Naive thymus-derived CD4-positive, alpha-beta T cell (primary cell): ENCODE measurements at places on chromosomes 12 and 14. TPM values are rescaled to one million over a fixed set of nuclear protein-coding genes. Genes with fewer than 3 reads are reported as not detected.

GRCh38 chr12:106879612-106880011 lies 76.1 kb upstream of the TMEM263 start:
- H3K27me3 ChIP-seq, result no peaks in the 10 kb centered on the region
- H3K4me1 ChIP-seq, result no peaks in the 10 kb centered on the region
- no peak for DNase-seq
- H3K27ac ChIP-seq, result no peak overlapping the region
- peaks cover 40% of the 10 kb centered on the region for H3K36me3 ChIP-seq

- H3K27ac ChIP-seq, result no peak overlapping the region
- H3K4me3 ChIP-seq, result no peak overlapping the region
- no peaks in the 10 kb centered on the region for H3K27me3 ChIP-seq
- no peaks in the 10 kb centered on the region for H3K4me1 ChIP-seq
These were observed 40.7 kb downstream of the PLCZ1 start for GRCh38 chr12:18696971-18697602.

GRCh38 chr14:103418481-103418818 lies 33.2 kb downstream of the MARK3 start:
- DNase-seq, result no peak
- H3K36me3 ChIP-seq, result no peaks in the 10 kb centered on the region
- no peaks in the 10 kb centered on the region for H3K4me1 ChIP-seq
- no peak overlapping the region for H3K4me3 ChIP-seq
- H3K27me3 ChIP-seq, result no peaks in the 10 kb centered on the region

- H3K27me3 ChIP-seq, result no peaks in the 10 kb centered on the region
- H3K4me1 ChIP-seq, result no peaks in the 10 kb centered on the region
- no peak overlapping the region for H3K27ac ChIP-seq
These were observed 21.3 kb downstream of the TBX3 start for GRCh38 chr12:114662512-114663177.

GRCh38 chr12:56206452-56207166 lies 15.1 kb downstream of the RNF41 start:
- H3K36me3 ChIP-seq, result peaks cover 12% of the 10 kb centered on the region
- H3K4me1 ChIP-seq, result no peaks in the 10 kb centered on the region
- DNase-seq, result peak; percentile 29
- no peak overlapping the region for H3K4me3 ChIP-seq
- no peaks in the 10 kb centered on the region for H3K27me3 ChIP-seq

DNA sequence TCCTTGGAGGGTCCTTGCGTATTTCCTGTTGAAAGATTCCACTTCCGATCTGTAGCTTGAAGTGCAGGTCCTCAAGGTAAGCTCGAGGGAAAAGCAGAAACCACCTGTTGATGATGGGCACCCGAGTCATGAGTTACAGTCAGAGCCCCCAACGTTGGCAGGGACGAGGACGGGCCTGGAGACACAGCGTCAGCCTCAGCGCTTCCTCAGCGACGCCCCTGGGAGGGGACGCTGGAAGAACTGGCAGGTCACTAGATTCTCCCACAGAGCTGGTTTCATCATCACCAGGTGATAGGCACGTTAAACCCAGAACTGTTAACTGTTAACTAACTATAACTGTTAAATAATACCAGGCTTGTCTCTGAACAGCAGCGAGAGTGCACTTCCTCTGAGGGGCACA lies 101.8 kb downstream of the TNFAIP2 start:
- no peaks in the 10 kb centered on the region for H3K27me3 ChIP-seq
- no peak for DNase-seq
- H3K4me3 ChIP-seq, result no peak overlapping the region

AQP6 gene
- polyA plus RNA-seq, result not detected

DNA sequence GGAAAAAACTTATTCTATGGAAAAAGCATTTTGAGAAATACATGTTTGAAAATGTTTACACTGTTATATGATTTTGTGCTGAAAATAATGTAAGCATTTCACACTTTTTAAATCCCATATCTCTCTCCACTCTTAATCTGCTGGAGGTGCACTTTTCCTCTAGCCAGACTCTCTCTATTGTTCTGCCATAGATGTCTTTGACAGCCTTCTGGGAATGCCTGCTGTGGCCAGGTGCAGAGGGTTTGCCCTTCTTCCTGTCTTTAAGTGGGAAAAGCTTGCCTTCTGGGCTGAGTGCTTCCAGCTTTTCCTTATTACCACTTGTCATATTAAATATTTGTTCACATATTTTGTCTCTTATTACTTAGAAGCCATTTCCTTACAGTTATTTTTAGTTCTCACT lies 60.1 kb upstream of the PPM1H start:
- no peak overlapping the region for H3K27ac ChIP-seq
- no peak overlapping the region for H3K4me3 ChIP-seq
- no peaks in the 10 kb centered on the region for H3K4me1 ChIP-seq
- no peaks in the 10 kb centered on the region for H3K27me3 ChIP-seq
- H3K36me3 ChIP-seq, result no peaks in the 10 kb centered on the region

- no peaks in the 10 kb centered on the region for H3K36me3 ChIP-seq
- no peaks in the 10 kb centered on the region for H3K27me3 ChIP-seq
- DNase-seq, result peak; percentile 38
These were observed 12.2 kb downstream of the GPR84 start for GRCh38 chr12:54352022-54352531.

GRCh38 chr12:52813885-52814709 lies at the start of gene KRT4:
Gene KRT4, minus strand, starts transcription at chr12:52814116. Its CDS starts 58 bp downstream, at chr12:52814058.
- no peak within 1 kb of the TSS for H3K27ac ChIP-seq
- H3K4me1 ChIP-seq, result no peaks in the 10 kb centered on the region
- no peak for DNase-seq
- no peaks in the 10 kb centered on the region for H3K27me3 ChIP-seq
- H3K4me3 ChIP-seq, result no peak within 1 kb of the TSS
- H3K36me3 ChIP-seq, result no peaks in the 10 kb centered on the region

IL23A gene
- 14.8 TPM for polyA plus RNA-seq

DNA sequence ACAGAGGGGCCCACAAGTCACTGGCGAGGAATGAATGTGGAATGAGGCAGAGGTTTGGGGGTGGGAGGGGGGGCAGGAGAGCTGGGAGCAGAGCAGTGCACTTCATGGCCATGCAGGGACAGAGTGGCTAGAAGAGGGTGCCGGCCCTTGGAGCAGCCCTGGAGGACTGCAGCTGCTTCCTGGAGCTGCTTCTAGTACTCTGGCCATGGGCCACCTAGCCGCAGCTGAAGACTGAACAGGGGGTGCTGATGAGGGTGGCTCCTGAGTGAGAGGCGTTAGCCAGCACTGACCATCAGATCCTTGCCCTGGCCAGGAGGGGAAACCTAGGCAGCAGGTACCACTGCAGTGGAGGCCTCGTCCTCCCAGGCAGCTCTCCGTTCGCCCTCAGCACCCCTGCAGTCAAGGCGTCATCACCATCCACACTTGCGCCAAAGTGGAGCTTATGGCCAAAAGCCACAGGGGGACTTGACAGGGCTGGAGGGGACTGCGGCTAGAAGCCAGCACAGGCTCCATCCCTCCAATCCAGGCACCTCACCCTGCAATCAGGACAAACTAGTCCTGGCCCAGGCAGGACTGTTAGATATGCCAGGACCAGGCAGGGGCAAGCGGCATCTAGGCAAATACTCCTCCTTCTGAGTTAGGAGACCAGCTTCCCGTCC lies 16.4 kb downstream of the OTUB2 start:
- peaks cover 5% of the 10 kb centered on the region for H3K36me3 ChIP-seq
- DNase-seq, result no peak
- H3K27me3 ChIP-seq, result no peaks in the 10 kb centered on the region
- H3K4me3 ChIP-seq, result no peak overlapping the region

GRCh38 chr12:104682790-104683279 lies 226.1 kb downstream of the CHST11 start:
- H3K36me3 ChIP-seq, result no peaks in the 10 kb centered on the region
- peak; percentile 73 for DNase-seq
- peaks cover 35% of the 10 kb centered on the region for H3K4me1 ChIP-seq
- H3K27me3 ChIP-seq, result no peaks in the 10 kb centered on the region

SLC8A3 gene
- not detected for polyA plus RNA-seq
